Mesothelial cell of epicardium (in vitro differentiated cells): ENCODE measurements at places on chromosomes 7 and 10.

DNA sequence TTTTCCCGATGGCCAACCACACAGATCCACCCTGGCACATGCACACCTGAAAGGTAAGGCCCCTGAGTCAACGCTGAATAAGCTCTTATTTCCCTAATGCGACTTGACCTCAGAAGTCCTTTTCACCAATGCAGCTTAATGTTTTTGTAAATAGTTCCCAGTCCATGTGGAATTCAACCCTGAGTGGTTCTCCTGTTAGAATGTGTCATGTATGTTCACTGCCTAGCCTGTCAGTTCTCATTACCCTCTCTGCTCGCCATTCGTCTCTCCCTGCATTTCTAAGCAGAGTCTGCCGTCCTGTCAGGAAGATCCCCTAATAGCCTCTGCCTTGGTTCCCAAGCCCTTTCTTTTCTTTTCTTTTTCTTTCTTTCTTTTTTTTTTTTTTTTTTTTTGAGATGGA, 392.6 kb upstream of the SHH start:
- DNase-seq: no peak

- no peak for DNase-seq
Measured at GRCh38 chr10:109029870-109030269, 893.4 kb downstream of the XPNPEP1 start.

DNA sequence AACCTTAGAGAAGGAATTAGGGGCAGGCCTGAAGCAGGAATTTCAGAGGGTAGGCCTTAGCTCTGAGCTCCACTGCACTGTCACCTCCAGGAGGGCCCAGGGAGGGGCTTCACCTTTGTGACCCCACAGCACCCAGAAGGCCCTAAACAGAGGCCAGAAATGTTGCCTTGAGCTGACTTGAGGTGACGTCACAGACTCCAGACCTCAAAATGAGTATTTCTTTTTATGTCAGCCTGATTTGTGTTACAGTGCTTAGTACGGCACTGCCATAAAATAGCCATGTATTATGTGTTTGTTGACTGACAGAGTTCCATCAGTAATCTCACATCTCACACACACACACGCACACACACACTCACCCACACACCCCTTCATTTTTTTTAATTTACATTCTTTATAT, 211.2 kb downstream of the CCDC3 start:
- DNase-seq: no peak

GRCh38 chr10:66833861-66834260, 92.0 kb upstream of the LRRTM3 start:
- DNase-seq: no peak

DNA sequence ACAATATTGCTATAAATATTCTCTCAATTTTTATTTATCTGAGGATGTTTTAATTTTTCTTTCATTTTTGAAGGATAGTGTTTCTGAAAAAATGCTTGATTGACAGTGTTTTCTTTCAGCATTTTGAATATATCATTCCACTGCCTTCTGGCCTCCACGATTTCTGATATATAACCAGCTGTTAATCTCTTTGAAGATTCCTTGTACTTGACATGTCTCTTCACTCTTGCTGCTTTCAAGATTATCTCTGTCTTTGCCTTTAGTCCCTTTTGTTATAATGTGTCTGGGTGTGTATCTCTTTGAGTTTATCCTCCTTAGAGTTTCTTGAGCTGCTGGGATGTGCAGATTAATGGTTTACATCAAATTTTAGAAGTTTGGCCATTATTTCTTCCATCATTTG, 22.8 kb upstream of the DNAJC1 start:
- no peak for DNase-seq
